BJ (cell line): ENCODE measurements at places on chromosomes 2 and 18.
A peak's percentile ranks its signal among the peaks of the same experiment; 100 is the strongest.

DNA sequence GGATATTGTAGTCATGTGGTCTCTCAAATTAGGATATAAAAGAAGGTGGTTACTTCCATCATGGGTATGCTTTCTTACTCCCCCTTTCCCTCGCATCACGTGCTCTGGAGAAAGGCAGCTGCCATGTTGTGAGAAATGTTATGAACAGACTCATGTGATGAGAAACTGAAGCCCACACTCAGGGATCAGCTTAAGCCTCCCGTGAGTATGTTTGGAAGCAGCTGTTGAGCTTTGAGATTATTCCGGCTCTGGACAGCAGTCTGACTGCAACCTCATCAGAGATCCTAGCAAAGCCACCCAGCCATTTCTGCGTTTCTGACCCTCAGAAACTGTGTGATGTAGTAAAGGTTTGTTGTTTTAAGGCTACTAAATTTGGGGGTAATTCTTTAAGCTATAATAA is 700.1 kb downstream of the ADCYAP1 start:
- DNase-seq: no peak

GRCh38 chr2:24855022-24855622 is 61.9 kb downstream of the CENPO start:
- DNase-seq: no peak

DNA sequence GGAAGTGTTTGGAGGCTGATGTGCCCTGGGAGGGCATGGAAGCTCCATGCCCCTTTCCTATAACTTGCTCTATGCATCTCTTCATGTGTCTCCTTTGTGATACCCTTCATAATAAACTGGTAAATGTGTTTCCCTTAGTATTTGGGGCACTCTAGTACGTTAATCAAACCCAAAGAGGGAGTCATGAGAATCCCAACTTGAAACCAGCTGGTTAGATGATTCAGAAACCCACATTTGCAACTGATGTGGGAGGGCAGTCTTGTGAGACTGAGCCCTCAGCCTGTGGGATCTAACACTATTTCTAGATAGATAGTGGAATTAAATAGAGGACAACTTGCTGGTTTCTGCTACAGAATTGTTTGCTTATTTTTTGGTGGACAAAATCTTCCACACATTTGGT is 20.3 kb downstream of the ANKRD30B start:
- DNase-seq: no peak

- DNase-seq: peak; percentile 40
Observed at GRCh38 chr2:64114063-64114911, 29.9 kb downstream of the PELI1 start.

GRCh38 chr2:117199511-117199910 is 615.0 kb upstream of the DDX18 start:
- DNase-seq: no peak

DNA sequence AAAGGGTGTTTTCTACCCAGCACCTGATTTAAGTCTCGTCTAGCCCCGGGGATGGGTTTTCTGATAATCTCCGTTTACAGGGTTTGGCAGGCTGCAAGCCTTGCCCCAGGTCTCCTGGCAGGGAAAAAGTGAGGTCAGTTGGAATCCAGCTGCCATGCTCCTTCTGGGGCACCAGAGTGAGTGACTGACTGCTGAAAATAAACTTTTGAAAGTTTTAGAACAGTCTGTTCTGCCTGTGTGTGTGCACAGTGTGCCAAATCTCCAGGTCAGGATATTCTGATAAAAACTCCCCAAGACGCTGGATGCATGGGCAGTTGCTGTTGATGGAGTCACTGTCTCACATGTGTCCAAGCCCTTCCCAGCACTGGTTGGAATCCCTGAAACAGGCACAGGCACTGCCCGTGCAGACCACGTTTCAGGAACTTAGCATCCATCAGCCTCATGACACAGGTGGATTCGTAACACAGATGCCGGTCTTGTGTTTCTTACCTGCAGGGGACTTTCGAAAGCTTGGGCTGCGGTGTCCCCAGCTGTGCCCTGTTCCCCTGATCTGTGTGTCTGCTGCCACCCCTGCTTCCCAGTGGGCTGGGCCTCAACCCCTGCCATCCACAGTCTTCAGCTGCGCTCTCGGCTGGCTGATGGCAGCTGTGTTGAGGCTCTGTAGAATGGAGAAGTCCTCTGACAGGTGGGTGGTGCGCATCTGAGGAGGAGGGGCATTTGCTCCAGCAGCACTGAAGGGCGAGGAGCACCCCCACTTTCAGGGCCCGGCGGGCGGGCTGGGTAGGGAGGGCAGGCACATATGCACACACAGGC is 65.0 kb downstream of the SH3RF3 start:
- no peak for DNase-seq

DNA sequence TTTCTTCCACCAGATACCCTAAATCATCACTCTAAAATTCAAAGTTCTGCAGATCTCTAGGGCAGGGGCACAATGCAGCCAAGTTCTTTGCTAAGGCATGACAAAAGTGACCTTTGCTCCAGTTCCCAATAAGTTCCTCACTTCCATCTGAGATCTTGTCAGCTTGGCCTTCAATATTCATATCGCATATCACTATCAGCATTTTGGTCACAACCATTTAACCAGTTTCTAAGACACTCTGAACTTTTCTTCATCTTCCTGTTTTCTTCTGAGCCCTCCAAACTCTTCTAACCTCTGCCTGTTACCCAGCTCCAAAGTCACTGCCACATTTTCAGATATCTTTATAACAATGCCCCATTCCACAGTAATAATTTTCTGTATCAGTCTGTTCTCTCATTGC is 452.6 kb upstream of the TRIB2 start:
- DNase-seq: no peak

DNA sequence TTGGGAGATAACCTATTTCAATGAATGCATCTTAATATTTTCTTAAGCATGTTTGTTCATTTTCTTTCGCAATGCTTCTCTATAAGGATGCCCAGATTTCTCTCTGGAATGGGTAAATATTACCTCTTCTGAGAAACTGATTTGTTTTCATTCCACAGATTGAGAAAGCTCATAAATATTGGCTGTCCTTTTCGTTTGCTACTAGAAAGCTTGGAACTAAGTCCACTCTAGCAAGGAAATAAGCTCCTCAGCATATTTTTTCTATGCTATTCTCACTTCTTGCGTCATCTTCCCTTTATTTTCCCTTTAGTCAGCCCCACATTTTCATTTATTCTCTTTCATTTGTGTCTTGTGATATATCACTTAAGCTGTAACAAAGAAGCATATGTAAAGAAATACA is 76.3 kb downstream of the ANTXR1 start:
- no peak for DNase-seq

- DNase-seq: no peak
Observed at GRCh38 chr18:23209031-23209430, 73.7 kb downstream of the CABLES1 start.

DNA sequence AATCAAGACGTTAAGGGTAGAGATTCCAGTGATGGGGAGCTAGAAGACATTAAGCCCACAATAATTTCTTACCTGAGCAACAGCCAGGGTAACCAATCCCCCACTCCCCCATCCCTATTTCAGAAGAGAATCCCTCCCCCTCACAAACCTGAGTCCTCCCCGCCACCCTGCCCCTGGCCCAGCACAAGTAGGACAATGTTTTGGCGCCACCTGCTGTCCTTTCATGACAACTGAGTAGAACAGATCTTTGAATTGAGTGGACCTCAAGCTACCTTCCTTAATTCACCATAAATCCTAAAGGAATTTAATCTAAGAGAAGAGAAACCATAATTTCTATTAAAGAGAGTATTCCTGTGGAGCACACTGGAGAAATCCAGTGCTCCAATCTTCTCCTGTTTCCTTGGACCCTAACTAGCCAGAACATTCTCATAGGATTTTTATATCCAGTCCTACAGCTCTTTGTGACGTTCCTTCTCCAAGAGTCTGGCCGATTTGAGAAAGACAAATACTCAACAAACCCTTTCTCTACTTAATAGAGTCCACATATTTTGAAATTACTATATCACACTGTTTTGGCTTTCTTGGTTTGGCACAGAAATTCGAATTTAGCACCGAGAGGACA is 41.1 kb downstream of the NHEJ1 start:
- no peak for DNase-seq

DNA sequence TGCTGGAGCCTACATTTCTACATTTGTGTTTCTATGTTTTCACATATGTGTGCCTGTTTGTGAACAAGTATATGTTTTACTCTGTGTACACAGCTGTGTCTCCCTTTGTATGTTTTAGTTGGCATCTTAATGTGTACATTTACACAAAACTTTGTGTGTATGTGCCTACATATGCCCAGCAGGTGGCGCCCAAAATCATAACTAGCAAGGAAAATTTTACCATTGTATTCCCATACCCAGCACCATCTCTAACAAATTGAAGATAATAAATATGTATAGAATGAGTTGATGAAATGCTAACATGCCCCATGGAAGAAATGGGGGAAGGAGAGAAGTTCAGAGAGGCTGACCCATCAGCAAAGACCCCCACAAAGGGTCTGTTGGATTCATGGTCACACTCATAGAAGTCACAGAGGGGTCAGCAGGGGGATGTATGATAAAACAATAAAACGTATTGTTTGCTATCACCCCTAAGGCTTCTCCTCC is 48.1 kb downstream of the PKDCC start:
- no peak for DNase-seq
